ENCODE measurements at places on chromosomes 5 and 9.

DNA sequence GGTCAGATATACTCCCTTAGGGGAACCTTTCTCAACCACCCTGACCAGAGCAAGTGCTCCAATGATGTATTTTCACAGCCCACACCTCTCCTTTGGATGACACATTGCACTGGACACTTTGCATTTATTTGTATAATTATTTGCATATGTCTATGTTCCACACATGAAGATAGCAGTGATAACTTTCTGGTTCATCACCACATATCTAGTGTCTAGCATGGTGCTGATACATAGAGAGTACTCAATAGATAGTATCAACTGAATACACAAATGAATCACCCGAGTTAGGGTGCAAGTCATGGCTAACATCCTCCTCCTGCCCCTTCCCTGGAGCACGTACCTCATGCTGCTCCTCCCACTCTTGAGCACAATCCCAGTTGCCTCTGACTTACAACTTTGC, 617.6 kb downstream of the EBF1 start:
- DNase-seq: no peak

GRCh38 chr5:115246361-115246991, 16.2 kb downstream of the PGGT1B start:
- no peak for DNase-seq

GRCh38 chr9:84940294-84940693, 270.8 kb downstream of the NTRK2 start:
- no peak for DNase-seq

- DNase-seq: no peak
These were observed 41.5 kb upstream of the ANKH start for GRCh38 chr5:14913096-14913495.

Data from NCI-H1930 (cell line).